Tibial nerve (tissue), 4 donors: ENCODE measurements at places on chromosomes 5 and 9. TPM values are rescaled to one million over a fixed set of nuclear protein-coding genes. Genes with fewer than 3 reads are reported as not detected.
A peak's percentile ranks its signal among the peaks of the same experiment; 100 is the strongest.

- DNase-seq, result no peak
- H3K4me3 ChIP-seq, result no peak overlapping the region
- no peaks in the 10 kb centered on the region for H3K36me3 ChIP-seq
- H3K27ac ChIP-seq, result no peak overlapping the region
- no peaks in the 10 kb centered on the region for H3K27me3 ChIP-seq
Observed at GRCh38 chr5:32916648-32917047, 205.5 kb downstream of the NPR3 start.

GRCh38 chr5:67315082-67315989, 118.7 kb upstream of the CD180 start:
- H3K4me1 ChIP-seq, result peaks cover 18% of the 10 kb centered on the region
- H3K27ac ChIP-seq, result peak overlapping the region; percentile 86
- H3K27me3 ChIP-seq, result no peaks in the 10 kb centered on the region
- no peak overlapping the region for H3K4me3 ChIP-seq
- no peak for DNase-seq
- H3K36me3 ChIP-seq, result no peaks in the 10 kb centered on the region

GRCh38 chr5:1763548-1763911, 36.1 kb downstream of the MRPL36 start:
- DNase-seq, result peak; percentile 11
- peaks cover 25% of the 10 kb centered on the region for H3K27me3 ChIP-seq
- no peak overlapping the region for H3K4me3 ChIP-seq
- no peaks in the 10 kb centered on the region for H3K36me3 ChIP-seq

DNA sequence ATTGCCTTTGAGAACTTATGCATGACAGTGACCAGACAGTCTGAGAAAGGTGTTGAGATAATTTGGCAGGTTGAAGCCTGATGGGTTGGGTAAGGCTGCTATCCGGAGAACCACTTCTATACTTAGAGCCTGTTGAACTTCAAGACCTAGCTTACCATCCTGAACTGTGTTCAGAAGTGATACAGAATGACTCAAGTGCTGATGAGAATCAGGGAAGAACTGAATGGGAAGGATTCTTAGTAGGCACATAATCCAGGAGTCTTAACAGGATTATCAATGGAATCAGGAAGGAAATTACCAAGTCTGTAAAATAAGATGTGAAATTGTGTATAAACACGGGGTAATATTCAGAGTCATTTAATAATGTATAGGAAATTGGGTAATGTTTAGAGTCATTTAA, 9.0 kb upstream of the PAPPA start:
- no peak for DNase-seq
- no peak overlapping the region for H3K4me3 ChIP-seq
- H3K4me1 ChIP-seq, result no peaks in the 10 kb centered on the region
- no peaks in the 10 kb centered on the region for H3K27me3 ChIP-seq
- no peaks in the 10 kb centered on the region for H3K36me3 ChIP-seq
- no peak overlapping the region for H3K27ac ChIP-seq

GRCh38 chr9:128685636-128686489, 3.2 kb upstream of the SET start:
- H3K4me1 ChIP-seq, result peaks cover 49% of the 10 kb centered on the region
- no peak for DNase-seq
- H3K4me3 ChIP-seq, result peak overlapping the region; percentile 23

GRCh38 chr5:132017316-132017715, 5.9 kb upstream of the ACSL6 start:
- H3K27me3 ChIP-seq, result peaks cover 8% of the 10 kb centered on the region
- H3K4me1 ChIP-seq, result no peaks in the 10 kb centered on the region
- no peaks in the 10 kb centered on the region for H3K36me3 ChIP-seq
- no peak overlapping the region for H3K4me3 ChIP-seq

DNA sequence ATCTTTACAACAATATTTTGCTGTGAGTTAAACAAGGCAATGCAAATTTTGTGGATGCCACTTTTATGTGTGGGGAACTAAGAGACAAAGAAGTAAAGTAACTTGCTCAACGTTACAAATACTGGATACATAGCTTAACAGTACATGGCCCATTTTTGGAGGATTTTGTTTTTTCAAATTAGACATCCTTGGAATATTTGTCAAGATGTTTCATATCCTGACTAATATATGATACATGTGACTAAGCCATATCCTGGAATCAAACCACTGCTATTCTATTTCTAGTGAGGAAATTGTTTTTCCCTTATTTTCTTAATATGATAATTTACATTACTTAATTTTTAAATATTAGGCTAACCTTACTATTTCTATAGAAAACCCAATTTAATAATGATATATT, 529.8 kb downstream of the DMRTA1 start:
- DNase-seq, result no peak
- no peaks in the 10 kb centered on the region for H3K4me1 ChIP-seq
- H3K27ac ChIP-seq, result no peak overlapping the region
- H3K4me3 ChIP-seq, result no peak overlapping the region
- H3K27me3 ChIP-seq, result no peaks in the 10 kb centered on the region

- no peaks in the 10 kb centered on the region for H3K27me3 ChIP-seq
- H3K4me3 ChIP-seq, result no peak overlapping the region
- peak overlapping the region; percentile 90 for H3K27ac ChIP-seq
Observed at GRCh38 chr5:172791286-172791685, 20.3 kb upstream of the DUSP1 start.

DNA sequence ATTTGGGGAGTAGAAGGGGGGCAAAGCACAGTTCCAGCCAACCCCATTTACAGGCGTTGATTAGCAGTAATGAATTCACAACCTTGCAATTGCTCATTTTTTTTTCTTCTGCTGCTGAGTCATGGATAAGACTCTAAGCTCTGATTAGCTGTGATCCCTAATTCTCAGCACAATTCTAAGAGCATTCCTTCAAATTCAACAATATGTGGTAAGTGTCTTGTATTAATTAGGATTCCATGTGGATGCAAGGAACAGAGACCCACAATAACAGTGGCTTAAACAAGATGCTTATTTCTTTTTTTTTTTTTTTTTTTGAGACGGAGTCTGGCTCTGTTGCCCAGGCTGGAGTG, 133.4 kb downstream of the PALM2AKAP2 start:
- H3K27ac ChIP-seq, result no peak overlapping the region
- H3K4me1 ChIP-seq, result peaks cover 14% of the 10 kb centered on the region
- no peaks in the 10 kb centered on the region for H3K27me3 ChIP-seq
- no peak for DNase-seq

DNA sequence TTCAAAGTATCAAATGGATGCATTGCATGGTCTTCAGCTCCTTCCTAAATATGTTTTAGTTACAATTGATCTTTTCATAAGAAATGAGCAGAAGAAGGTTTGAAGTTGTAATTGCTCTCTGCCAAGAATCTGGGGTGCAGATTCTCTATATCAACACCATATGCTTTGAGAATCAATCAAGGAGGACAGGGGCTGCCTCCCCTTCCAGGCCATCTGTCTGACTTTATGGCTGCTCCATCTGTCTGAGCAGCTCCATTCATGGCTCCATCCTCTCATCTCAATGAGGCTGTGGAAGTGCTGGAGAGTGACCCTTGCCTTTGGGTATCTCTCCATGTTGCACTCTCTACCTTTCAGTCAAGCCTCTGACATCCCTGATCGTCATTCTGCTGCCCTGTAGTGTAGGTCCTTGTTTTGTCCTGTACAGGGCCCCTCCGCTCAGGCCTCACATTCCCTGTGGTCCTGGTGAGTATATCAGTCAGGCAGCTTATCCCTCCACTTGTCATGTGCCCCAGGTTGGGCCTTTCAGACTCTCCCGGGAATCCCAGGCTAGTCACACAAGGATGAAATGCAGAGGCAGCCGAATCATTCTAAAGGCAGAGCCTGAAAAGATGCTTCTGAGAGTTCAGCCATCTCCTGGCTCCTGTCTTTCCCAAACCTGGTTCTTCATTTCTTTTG, 14.0 kb upstream of the SV2C start:
- no peak for DNase-seq
- no peak overlapping the region for H3K27ac ChIP-seq
- no peaks in the 10 kb centered on the region for H3K36me3 ChIP-seq
- no peak overlapping the region for H3K4me3 ChIP-seq

DNA sequence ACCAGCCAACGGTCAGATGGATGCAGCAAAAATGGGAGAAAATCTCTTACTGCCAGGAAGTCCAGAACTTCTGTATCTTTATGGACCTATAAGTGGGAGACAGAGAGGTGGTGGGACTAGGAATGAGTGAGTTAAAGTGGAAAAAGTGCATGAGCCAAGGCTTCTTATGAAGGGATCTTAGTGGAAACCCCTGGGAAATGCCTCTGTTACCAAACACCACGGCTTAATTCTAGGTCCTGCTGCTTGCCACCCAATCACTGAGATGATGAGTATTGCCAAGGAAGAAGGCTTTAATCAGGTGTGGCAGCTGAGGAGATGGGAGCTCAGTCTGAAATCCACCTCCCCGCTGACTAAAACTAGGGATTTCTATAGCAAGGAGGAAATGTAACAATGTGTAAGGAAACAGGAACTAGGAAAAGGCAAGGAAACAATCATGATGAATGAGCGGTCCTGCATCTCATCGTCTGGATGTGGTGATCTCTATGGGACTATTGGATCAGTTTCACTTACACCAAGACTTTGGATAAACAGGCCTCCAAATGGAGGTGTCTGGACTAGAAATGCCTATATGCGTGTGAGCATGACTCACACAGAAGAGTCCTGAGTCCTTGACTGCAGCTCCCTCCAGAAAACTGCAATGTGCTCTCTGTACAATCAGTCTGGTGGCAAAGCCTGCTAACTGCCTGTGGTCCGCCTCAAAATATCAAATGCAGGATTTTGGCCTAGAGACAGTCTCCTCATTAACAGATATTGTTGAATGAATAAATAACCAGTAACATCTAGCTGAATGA, 98.2 kb upstream of the PRR16 start:
- H3K4me1 ChIP-seq, result no peaks in the 10 kb centered on the region
- H3K4me3 ChIP-seq, result no peak overlapping the region
- DNase-seq, result no peak
- H3K27ac ChIP-seq, result no peak overlapping the region
- no peaks in the 10 kb centered on the region for H3K27me3 ChIP-seq

DNA sequence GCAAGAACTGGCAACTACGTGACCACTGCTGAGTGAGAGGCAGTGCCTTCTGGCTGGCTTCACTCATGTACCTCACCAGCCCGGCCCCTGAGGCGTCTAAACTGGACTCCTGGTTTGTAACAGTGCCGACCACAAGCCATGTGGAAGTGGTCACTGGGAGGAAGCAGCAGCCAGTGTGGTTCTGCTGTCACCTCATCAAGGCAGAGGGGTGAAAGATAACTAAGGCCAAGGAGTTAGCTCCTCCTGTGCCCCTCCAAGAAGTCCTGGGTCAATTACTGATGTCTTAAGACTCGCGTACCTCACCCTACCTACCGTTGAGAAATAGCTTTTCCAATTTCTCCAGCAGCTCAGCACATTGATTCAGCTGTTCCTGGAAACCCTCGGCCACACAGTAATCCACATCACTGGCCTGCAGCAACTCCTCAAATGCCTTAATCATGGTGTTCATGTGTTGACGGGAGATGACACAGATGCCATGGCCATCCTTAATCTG, 142.9 kb downstream of the CDK5RAP2 start:
- no peak overlapping the region for H3K27ac ChIP-seq
- H3K4me3 ChIP-seq, result no peak overlapping the region
- H3K4me1 ChIP-seq, result no peaks in the 10 kb centered on the region
- DNase-seq, result no peak
- H3K36me3 ChIP-seq, result no peaks in the 10 kb centered on the region

- no peaks in the 10 kb centered on the region for H3K36me3 ChIP-seq
- H3K27ac ChIP-seq, result no peak overlapping the region
- no peak overlapping the region for H3K4me3 ChIP-seq
- no peak for DNase-seq
Observed at GRCh38 chr5:16889972-16890519, 46.0 kb downstream of the MYO10 start.

SAXO1 gene
- total RNA-seq, result 1.0 TPM

MLANA gene
- not detected for total RNA-seq

ST6GALNAC4 gene
- total RNA-seq, result 45.7 TPM

FAM170A gene
- not detected for total RNA-seq

PCDHA1 gene
- total RNA-seq, result not detected
